ENCODE measurements at places on chromosomes 1 and 21.
A peak's percentile ranks its signal among the peaks of the same experiment; 100 is the strongest.

GRCh38 chr1:162994921-162995320 lies 74.2 kb upstream of the RGS4 start:
- DNase-seq = no peak

DNA sequence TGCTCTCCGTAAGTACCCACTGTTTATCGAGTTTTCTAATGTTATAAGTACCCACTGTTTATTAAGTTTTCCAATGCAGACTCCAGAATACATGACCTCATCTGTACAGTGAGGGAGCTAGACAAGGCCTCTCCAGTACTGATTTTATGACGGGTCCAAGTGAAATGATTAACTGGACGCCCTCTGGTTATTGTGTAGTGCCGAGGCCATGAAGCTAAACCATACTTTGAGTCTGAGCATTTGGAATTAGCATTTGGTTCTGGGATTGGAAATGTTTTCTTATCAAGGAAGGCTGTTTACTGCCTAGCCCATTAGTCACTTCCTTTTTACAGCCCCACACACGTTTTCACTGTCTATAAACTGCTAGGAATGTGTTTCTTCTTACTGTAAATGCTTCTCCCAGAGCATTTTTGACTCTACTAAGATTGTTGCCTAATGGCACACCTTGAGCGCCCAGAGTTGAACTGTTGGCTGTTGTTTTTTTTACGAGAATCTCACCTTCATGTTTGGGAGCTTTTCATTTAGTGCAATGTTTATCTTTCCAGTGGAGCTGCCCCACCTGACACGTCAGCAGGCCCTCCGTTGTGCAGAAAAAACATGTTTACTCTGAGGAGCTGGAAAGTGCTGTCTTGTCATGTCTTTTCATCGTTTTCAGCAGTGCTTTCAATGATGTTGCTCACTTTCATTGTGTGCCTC lies 26.9 kb downstream of the SPATA46 start:
- peak; percentile 54 for DNase-seq

GRCh38 chr1:4411862-4412261 lies 242.5 kb upstream of the AJAP1 start:
- no peak for DNase-seq

- DNase-seq = peak; percentile 93
Observed at GRCh38 chr1:32179443-32180185, at the start of gene TXLNA. Gene TXLNA (plus strand): TSS chr1:32179675. CDS start chr1:32180346, 671 bp downstream.

DNA sequence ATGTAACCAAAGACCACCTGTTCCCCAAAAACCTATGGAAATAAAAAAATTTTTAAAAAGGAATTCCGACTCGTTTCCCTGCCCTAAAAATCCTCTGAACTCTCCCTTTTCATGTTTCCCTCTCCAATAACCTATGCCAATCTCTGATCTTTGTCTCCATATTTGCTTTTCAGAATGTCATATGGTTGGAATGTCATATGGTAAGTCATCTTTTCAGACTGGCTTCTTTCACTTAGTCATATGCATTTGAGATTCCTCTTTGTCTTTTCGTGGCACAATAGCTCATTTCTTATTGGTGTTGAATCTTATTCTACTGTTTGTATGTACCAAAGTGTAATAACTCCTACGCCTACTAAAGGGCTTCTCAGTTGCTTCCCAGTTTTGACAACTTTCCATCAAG lies 117.5 kb downstream of the BACH1 start:
- no peak for DNase-seq

Measured in H54 (cell line).